ENCODE measurements at places on chromosomes 5 and 9.

- DNase-seq: no peak
These were observed 72.2 kb downstream of the SHB start for GRCh38 chr9:37996819-37997217.

- no peak for DNase-seq
These were observed 68.9 kb downstream of the MEGF10 start for GRCh38 chr5:127359502-127359901.

GRCh38 chr9:81719972-81720371, 30.6 kb upstream of the TLE1 start:
- DNase-seq: no peak

GRCh38 chr5:66708368-66708767, 112.2 kb downstream of the MAST4 start:
- DNase-seq: no peak

DNA sequence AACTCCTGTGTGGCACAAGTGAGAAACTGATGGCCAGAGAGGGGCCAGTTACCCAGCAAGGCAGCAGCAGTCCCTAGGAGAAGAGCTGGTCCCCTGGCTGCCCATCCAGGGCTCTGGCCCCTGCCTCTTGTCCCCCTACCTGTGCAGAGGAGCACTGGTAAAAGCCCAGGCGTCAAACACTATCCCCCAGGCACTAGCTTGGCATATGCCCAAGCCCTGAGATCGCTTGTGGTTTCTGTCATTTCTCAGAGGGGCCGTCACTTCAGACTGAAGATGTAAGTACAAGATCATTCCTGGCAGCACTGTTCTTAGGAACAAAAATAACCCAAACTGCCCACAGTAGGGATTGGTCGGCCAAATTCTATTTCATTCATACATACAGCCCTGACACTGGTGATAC, 53.9 kb downstream of the COL15A1 start:
- DNase-seq: no peak

DNA sequence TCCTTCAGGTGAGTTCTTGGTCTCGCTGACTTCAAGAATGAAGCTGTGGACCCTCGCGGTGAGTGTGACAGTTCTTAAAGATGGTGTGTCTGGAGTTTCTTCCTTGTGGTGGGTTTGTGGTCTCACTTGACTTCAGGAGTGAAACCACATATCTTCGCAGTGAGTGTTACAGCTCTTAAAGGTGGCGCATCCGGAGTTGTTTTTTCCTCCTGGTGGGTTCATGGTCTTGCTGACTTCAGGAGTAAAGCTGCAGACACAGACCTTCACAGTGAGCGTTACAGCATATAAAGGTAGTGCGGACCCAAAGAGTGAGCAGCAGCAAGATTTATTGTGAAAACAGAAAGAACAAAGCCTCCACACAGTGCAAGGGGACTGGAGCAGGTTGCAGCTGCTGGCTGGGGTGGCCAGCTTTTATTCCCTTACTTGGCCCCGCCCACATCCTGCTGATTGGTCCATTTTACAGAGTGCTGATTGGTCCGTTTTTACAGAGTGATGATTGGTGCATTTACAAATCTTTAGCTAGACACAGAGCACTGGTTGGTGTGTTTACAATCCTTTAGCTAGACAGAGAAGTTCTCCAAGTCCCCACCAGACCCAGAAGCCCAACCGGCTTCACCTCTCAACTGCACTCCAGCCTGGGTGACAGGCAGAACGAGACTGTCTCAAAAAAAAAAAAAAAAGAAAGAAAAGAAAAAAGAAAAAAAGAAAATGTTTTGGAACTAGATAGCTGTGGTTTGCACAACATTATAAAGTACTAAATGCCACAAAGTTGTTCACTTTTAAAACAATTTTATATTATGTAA, 9.1 kb upstream of the ERMP1 start:
- DNase-seq: peak; percentile 54

- DNase-seq: peak; percentile 45
These were observed 800 bp upstream of the AP3B1 start for GRCh38 chr5:78295035-78295961.

DNA sequence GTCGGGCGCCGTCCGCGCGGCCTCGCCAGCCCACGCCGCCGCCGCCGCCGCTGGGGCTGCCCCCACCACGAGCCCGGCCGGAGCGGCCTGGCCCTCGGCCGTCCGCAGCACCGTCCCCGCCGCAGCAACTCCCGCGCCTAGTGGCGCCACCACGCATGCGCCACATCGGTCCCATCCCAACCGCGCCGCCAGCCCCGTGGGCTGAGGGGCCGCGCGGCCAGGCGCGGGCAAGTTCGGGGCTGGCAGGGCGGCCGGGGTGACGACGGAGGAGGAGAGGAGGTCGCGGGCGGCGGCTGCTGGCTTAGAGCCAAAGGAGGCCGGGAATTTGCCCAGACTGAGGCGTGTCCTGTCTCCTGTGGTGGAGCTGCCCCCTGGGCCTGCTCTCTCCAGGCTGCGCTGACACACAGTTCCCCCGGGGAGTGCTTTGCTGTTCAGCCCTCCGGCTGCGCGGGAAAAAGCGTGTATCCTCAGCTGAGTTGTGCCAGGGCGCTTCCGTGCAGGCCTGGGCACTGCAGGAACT, at the start of gene TUSC1:
Gene TUSC1, minus strand, starts transcription at position 298 of the 520 bp plus-strand sequence. Its CDS starts 132 bp downstream, at position 166.
- DNase-seq: peak; percentile 11

GRCh38 chr5:145859897-145860296, 12.9 kb downstream of the GRXCR2 start:
- DNase-seq: no peak

GRCh38 chr9:114300153-114300845, 22.6 kb upstream of the ORM1 start:
- DNase-seq: no peak

- no peak for DNase-seq
These were observed 19.3 kb downstream of the GPX3 start for GRCh38 chr5:151039665-151040064.

GRCh38 chr9:93186215-93186945, 2.4 kb downstream of the WNK2 start:
- no peak for DNase-seq

- DNase-seq: no peak
These were observed 35.4 kb downstream of the ACTL7A start for GRCh38 chr9:108897324-108898096.

GRCh38 chr9:86892576-86892975, 54.7 kb downstream of the GAS1 start:
- no peak for DNase-seq

DNA sequence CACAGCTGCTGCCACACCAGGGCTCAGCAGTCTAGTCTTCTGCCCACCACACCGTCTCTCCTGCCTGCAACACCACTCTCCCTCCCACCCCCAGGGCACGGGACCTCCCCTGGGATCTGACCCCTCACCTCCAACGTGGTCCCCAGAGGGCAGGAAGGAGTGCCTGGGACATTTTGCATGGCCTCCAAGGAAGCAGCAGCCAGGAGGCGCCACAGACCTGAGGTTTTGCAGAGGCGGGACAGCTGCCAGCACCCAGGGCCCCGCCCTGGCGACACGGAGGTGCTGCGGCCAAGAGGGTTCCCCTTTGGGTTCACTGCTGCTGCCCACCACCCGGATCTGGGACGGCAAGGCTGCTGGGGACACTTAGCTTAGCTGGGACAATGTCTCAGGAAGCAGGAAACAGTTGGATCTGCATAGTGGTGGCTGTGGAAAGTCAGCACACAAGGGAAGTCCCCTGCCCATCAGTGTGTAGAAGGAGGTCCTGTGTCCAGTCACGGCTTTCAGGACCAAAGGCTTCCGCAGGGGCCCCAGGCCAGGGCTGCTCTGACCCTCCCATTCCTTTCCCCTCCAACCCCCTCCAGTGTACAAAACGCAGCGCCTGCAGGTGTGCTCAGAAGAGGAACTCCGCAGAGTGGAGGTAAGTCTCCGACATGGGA, 13.8 kb downstream of the PROP1 start:
- peak; percentile 54 for DNase-seq

DNA sequence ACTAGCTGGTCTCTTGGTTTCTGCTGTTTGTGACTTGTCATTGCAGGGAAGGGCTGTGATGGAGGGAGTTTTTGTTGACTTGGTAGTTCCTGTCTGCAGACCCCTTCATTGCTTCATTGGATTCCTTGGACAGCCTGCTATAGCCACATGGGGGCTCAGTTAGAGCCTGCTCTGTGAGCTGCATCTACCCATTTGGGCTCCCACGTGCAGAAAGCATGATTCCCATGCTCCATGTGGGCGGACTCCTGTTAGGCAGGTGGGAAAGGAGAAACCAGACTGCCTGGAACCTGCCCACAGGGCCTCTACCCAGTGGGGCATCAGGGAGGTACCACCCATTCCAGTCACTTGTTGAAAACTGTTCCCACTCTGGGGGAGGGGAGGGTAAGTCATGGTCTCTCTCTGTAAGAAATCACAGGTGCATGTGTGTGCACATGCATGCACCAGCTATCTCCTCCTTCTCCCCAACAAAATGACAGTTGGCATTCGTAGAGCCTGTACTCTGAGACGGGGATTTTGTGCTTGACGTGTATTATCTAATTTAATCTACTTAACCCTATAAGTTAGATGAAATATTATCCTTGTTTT, 61.0 kb downstream of the DAPK1 start:
- DNase-seq: no peak

DNA sequence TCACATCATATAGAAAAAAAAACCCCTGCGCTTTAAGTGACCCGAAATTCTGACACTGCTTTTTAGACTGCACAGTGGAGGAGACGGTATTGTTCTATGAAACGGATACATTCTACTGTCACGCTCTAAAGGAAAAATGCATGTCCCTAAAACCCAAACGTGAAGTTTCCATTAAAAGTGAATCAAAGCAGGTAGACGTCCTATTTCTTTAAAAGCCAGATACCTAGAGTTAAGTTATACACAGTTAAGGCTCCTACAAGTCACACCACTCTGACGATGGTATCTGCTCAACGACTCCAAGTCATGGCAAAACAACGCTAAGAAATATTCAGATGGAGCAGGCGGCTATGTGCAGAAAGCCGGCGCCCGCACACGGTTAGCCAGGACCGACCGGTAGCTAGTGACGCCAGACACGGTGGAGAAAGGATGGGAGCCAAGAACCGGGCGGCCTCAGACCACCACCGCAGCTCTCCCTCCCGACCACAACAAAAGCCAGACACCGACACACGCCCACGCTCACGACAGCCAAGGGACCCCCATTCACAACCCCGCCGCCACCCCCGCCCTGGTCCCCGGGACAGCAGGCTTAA, 734 bp downstream of the SKP1 start:
- no peak for DNase-seq

DNA sequence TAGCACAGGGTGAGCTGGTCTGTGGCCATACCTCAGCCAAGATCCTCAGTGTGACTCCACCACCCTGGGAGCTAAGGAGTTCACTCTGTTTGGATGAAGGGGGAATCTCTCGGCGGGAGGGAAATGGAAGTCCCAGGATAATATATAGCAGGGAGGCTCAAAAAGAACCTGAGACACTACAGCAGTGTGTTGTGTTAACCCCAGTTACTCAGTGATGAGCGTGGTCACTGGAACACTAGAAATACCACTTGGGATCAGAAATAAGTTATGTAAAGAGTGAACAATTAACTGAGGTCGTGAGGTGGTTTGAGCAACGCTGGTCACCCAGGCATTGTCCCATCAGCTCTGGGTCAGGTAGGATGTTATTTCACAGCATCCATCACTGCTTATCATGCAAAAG, 59.3 kb upstream of the ADAMTS16 start:
- no peak for DNase-seq

DNA sequence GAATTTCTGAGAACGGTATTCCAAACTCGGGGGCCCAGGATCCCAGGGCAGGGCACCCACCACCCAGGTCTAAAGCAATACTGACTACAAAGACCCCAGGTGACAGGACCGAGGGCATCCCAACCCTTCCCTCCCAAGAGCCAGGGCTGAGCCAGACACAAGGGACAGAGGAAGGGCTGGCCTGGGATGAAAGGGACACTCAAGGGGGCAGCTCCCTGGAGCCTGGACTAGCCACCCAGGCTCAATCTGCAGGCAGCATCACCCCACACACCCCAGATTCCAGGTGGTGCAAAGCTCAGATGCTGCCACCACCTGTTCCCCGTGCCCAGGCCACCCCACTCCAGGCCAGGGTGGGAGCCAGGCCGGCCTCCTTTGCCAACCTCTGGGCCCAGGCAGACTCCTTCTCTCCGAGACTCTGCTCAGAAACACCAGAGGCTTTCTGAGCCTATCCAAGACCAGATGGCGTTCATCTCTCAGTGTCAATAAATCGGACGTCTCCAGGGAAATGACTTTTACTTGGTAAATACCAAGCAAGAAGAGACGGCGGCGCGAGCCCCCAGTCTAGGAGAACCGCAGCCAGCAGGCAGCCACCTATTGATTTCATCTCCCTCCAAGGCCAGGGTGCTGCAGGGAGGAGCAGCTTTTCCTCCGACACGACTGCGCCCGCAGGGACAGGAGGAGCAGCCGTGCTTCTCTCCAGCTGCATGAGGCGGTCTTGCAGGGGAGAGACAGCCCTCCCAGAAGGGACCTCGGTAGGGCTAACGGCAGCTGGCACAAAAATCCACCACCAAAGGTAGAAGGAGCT, 94.1 kb upstream of the ADAMTS2 start:
- DNase-seq: no peak

- no peak for DNase-seq
These were observed 73.2 kb downstream of the AOPEP start for GRCh38 chr9:94799578-94800264.

- no peak for DNase-seq
These were observed 873 bp downstream of the C9orf50 start for GRCh38 chr9:129619787-129620668.
